ENCODE measurements at places on chromosomes 3 and 15. TPM values are rescaled to one million over a fixed set of nuclear protein-coding genes. Genes with fewer than 3 reads are reported as not detected.

Gene HTR3E
- not detected for total RNA-seq

Gene CYP8B1
- not detected for total RNA-seq

Gene ITIH4
- total RNA-seq = 1.4 TPM

DNA sequence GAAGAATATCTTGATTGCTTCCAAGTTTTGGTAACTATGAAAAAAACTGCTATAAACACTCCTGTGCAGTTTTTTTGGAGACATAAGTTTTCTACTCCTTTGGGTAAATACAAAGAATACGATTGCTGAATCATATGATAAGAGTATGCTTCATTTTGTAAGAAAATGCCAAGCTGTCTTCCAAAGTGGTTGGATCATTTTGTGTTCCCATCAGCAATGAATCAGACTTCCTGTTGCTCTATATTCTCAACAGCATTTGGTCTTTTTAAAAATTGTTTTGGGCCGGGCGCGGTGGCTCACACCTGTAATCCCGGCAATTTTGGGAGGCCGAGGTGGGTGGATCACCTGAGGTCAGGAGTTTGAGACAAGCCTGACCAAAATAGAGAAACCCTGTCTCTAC is 14.5 kb downstream of the BTD start:
- H3K4me1 ChIP-seq = peaks cover 16% of the 10 kb centered on the region
- H3K27me3 ChIP-seq = peaks cover 1% of the 10 kb centered on the region
- H3K36me3 ChIP-seq = peaks cover 22% of the 10 kb centered on the region
- no peak overlapping the region for H3K4me3 ChIP-seq
- DNase-seq = no peak

DNA sequence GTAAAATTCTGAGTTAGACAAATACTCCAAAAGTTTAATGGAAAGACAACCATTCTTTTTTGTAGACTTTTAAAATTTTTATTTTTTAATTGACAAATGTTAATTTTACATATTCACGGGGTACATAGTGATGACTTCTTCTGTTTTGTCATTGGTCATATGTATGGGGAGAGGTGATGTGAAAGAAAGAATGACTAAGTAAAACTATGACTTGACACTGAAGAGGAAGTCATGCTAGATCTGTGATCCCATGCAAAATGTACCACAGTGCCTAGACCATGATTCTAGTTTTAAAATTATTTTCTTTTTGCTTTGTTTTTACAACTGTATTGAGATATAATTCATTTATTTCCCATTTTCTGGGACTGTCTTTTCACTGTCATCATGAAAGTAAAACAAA is 281.6 kb downstream of the MBNL1 start:
- no peaks in the 10 kb centered on the region for H3K36me3 ChIP-seq
- no peaks in the 10 kb centered on the region for H3K27me3 ChIP-seq
- H3K4me1 ChIP-seq = no peaks in the 10 kb centered on the region
- no peak for DNase-seq
- H3K4me3 ChIP-seq = no peak overlapping the region
- no peak overlapping the region for H3K27ac ChIP-seq

GRCh38 chr3:171833789-171834460 is 9.2 kb upstream of the TMEM212 start:
- no peaks in the 10 kb centered on the region for H3K36me3 ChIP-seq
- no peak overlapping the region for H3K4me3 ChIP-seq
- H3K27ac ChIP-seq = peak overlapping the region; percentile 54
- DNase-seq = peak; percentile 43

All from HFFc6 (cell line).